Activated naive CD8-positive, alpha-beta T cell treated with anti-CD3 and anti-CD28 coated beads, Interleukin-2, amount 10 ng/mL, durations not matched to agents 7 days and 5 days (primary cell): ENCODE measurements at places on chromosomes 2 and 18. TPM values are rescaled to one million over a fixed set of nuclear protein-coding genes. Genes with fewer than 3 reads are reported as not detected.

DNA sequence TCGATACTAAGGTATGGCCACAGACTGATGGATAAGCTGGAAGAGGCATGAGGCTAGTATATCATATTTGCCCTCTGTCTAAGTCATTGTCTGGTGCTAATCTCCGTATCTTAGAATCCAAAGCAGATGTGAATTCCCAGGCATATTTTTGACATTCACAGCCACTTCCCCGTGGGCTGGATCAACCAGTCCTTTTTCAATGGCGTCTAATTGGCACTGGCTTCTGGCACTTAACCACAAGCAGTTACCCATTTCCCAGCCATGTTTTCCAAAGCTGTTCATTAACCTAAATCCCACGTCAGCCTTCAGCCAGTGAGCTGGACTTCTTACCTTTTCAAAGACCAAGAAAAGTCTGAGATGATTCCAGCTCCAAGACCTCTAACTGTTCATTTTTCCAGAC is 20.7 kb upstream of the ZNF407 start:
- peaks cover 22% of the 10 kb centered on the region for H3K27me3 ChIP-seq
- H3K27ac ChIP-seq = no peak overlapping the region
- no peaks in the 10 kb centered on the region for H3K4me1 ChIP-seq
- no peak overlapping the region for H3K4me3 ChIP-seq
- no peak for DNase-seq

DNA sequence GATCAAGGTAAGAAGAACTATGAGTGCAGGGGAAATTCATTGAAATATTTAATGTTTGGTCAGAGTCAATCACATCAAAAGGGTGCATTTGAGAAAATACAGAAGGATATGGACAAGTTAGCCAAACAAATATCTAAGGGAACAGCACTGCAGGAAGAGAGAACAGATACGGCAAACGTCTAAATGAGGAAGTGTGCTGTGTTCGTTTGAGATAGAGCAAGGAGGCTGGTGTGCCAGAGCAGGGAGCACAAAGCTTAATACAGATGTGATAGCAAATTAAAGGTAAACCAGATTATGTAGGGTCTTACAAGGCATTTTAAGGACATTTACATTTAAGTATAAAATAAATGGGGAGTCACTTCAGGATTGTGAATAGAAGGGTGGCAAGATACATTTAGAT is 241.3 kb upstream of the ZNF804A start:
- no peak for DNase-seq
- no peaks in the 10 kb centered on the region for H3K4me1 ChIP-seq
- H3K27ac ChIP-seq = no peak overlapping the region
- no peak overlapping the region for H3K4me3 ChIP-seq
- H3K36me3 ChIP-seq = no peaks in the 10 kb centered on the region

DNA sequence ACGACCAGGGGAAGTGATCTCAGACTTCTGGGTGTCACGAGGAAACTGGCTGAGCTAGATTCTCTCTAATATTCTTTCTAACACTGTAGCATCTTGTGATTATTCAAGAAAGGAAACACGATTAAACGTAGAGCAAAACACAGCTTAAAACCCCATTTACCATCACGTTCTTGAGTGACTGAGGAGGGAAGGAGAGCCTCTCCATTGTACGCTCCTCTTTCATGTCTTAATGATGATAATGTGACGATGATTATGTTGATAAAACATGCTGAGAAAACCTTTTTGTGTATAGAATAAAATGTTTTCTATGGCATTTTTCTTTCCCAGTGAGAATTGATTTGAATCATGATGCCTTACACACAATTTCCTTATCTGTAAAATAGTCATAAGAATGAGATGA is 705.6 kb upstream of the ID2 start:
- H3K27ac ChIP-seq = no peak overlapping the region
- DNase-seq = no peak
- H3K4me1 ChIP-seq = peaks cover 8% of the 10 kb centered on the region
- H3K36me3 ChIP-seq = no peaks in the 10 kb centered on the region
- H3K4me3 ChIP-seq = no peak overlapping the region

DNA sequence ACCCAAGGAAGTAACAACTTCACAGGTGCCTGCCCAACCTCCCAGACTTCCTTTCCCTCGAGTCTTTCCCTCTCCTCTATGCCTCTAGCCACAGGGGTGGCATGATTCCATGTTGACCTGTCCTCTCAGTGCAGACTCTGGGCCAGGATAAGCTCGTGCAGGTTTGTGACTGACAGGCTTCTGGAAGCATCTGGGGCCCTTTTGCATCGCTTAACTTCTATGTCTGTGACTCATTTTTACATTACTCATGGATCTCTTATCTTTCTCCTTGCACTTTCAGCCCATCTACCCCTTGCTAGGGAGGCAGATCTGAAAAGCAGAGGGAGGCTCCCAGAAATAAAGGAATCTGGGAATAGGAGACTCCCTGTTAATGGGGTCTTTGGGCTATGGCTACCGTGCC is 98.5 kb upstream of the RIOK3 start:
- H3K27me3 ChIP-seq = no peaks in the 10 kb centered on the region
- H3K4me1 ChIP-seq = peaks cover 24% of the 10 kb centered on the region
- no peak for DNase-seq
- no peak overlapping the region for H3K4me3 ChIP-seq

The TMEM163 gene
- total RNA-seq = 0.14 TPM

The FAM228A gene
- total RNA-seq = not detected
